ENCODE measurements at places on chromosomes 3 and 15.

GRCh38 chr3:13836658-13837587 lies 42.9 kb downstream of the WNT7A start:
- no peak for DNase-seq

- no peak for DNase-seq
Observed at GRCh38 chr15:69225355-69226022, 65.1 kb downstream of the GLCE start.

DNA sequence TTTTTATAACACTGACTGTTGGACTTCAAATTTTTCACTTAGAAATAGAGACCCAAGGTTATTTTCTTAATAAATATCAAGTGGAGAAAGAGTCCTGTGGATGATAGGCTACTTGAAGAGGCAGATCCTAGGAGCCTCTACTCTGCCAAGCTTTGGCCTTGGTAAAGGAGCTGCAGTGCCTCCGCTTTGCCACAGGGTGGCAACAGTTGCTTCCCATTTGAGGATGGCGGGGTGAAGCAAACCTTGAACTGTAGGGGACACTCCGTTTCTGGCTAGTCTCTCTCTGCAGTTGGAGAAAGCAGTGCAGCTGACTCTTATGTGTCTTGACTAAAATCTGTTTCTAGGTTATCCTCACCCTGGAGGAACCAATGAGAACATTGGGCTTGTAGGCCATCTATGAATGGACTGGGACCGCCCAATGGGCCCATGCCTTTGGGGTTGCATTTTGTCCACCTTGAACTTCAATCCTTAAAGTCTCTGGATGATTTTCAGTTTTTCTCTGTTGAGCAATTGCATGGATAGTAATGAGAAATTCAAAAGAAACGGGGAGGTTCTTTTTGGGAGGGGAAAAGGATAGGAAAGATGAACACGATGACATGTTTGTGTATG lies 9.8 kb downstream of the SCG5 start:
- DNase-seq, result peak; percentile 58

DNA sequence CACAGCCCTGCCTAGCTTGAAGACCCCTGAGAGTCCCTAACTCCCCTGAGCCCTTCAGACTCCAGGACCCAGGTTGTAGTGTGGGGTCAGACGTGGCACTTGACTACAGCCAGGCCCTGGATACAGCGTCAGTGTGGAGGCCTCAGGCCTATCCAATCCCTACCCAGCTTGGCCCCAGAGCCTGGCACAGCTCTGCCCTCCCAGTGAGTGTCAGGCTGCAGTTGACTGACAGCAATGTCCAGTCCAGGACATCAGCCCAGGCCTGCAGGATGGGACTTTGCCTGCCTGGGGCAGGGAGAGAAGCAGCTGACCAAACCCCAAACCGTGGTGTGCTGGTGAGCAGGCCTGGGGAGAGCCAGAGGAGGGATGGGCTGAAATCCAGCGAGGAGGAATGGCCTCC lies 27.3 kb downstream of the KLF13 start:
- DNase-seq, result no peak

- DNase-seq, result no peak
Observed at GRCh38 chr3:147301781-147302180, 104.6 kb downstream of the ZIC4 start.

DNA sequence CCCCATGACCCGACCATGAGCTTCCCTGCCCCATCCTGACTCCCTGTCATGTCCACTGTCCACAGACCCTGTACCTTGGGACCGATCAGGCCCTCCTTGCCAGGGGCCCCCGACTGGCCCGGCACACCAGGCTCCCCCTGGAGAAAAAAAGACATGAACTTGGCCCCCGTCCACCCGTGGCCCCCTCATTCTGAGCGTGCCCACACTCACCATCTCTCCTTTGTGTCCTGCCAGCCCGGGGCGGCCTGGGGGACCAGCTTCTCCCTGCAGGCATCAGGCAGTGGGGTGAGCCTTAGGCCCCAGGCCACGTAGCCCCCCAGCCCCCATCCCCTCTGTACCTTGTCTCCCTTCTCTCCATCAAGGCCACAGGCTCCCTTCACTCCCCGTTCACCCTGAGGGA lies 3.9 kb upstream of the UCN2 start:
- DNase-seq, result no peak

DNA sequence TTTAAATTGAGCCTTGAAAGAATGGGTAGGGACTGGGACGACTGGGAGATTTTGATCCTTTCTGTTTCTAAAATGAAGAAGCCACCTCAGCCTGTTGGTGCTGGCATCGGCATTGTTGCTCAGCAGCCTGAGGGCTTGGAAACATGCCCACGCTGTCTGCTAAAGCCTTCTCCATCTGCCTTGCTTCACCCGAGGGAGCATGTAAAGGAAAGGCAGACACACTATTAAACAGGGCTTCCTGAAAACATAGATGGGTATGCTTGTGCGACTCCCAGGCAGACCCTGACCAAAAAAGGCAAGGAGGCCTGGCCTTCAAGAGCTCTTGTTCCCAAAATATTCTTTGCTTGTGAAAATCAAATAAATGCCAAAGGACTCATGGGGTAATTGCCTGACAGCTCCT lies 84.2 kb upstream of the SLC4A7 start:
- DNase-seq, result no peak

- no peak for DNase-seq
Observed at GRCh38 chr3:133915685-133916658, 20.3 kb upstream of the RAB6B start.

DNA sequence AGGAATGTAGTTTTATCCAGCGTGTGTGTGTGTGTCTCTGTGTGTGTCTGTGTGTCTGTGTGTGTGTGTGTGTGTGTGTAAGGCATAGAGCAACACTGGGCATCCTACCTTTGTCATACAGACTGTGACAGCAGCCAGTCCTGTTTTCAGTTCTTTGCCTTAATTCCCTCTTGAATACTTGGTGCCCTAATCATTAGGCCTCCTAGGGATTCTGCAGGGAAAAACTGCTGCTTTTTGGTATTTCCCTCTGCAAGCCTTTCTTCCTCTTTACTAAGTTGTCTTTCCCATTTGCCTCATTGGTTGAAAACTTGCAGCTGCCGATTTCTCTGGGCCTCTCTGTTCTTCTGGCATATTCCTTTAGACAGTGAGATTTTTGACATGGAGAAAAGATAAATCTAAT lies 9.2 kb downstream of the SLC25A36 start:
- DNase-seq, result no peak

GRCh38 chr15:52232327-52232726 lies 41.1 kb upstream of the GNB5 start:
- DNase-seq, result no peak

- DNase-seq, result no peak
Observed at GRCh38 chr15:99423186-99424130, 142.3 kb upstream of the MEF2A start.

DNA sequence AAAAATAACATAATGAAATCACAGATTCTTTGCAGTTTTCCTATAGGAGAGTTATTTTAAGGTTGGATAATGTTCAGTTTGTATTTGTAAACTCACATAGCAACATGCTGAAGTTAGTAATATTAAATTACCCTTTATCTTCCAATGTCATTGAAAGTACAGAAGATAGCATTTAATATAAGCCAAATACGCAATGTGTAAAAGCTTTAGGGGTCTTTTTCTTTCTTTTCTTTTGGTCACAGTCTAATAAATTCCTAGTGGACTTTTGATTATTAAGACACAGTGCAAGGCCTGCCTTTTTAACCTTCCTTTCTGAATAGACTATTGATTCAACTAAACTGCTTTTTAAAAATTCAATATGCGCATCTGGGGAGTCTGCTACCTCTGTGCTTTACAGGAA lies 79.3 kb downstream of the OTOL1 start:
- no peak for DNase-seq

DNA sequence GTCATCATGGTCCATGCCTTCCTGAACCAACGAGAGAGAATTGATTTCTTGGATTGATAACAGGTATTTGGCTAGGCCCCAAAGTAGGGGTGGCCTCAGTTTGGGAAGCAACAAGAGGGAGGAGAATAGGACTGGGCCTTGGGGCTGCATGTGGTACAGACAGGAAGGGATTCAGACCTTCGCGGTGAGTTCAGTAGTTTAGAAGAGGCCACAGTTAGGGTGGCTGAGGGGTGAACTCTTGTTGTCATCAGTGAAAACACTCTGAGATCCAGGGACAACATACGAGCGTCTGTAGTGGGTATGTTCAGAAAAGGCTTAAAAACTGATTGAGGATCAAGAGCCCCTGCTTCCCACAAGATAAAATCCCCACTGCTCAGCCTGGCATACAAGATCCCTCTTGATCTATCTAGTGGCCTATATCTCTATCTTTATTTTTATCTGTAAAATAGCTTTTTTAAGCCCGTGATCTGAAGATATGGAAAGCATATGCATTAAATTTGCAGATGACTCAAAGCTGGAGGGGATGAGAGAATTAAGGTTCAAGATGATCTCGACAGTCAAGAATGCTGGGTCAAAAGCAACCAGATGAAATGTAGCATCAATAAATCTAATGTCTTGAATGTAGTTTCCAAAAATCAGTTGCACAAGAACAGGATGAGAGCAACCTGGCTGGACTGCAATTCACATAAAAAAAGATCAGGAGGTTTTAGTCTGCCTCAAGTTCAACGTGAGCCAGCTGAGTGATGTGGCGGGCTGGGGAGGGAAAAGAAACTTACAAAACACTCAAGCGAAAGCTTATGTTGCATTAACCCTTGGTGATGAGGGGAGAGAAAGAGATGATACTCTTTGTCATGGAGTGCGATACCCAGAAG lies 221.1 kb upstream of the TLE3 start:
- DNase-seq, result no peak

- DNase-seq, result no peak
Observed at GRCh38 chr15:28020644-28021043, 78.5 kb downstream of the OCA2 start.

GRCh38 chr15:47603026-47603425 lies 114.3 kb upstream of the SEMA6D start:
- no peak for DNase-seq

DNA sequence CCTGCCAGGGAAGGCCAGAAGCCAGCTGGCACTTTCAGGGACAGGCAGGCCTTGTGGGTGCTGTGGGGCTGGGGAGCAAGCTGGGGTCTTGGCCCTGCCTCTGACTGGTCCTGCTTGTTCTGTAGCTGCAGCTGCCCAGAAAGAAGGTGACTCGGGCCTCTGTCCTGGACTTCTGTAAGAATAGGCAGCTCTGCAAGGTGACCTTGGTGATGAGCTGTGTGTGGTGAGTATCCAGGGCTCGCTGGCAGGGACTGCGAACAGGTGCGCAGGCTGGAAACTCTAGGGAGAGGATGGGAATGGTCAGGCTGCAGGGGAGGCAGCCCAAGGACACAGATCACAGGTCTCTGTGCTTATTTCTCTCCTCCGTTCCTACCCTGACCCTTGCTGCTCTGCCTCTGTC lies 31.2 kb downstream of the SLC22A14 start:
- DNase-seq, result no peak

DNA sequence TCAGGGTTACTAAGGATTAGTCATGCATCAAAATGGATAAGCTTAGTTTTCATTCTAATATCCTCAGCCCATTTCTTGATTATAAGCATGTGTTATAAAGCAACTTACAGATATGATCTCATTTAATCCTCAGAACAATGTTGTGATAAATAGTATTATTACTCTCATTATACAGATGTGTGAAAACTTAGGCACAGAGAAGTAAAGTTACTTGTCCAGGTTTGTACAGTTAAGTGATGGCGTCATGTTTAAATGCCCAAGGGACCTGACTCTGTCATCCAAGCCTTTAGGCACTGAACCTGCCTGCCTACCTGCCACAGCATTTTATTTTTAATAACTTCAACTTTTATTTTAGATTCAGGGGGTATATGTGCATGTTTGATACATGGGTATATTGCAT lies 472.9 kb upstream of the SEMA6D start:
- no peak for DNase-seq

GRCh38 chr3:31740397-31740796 lies 207.7 kb downstream of the STT3B start:
- no peak for DNase-seq

DNA sequence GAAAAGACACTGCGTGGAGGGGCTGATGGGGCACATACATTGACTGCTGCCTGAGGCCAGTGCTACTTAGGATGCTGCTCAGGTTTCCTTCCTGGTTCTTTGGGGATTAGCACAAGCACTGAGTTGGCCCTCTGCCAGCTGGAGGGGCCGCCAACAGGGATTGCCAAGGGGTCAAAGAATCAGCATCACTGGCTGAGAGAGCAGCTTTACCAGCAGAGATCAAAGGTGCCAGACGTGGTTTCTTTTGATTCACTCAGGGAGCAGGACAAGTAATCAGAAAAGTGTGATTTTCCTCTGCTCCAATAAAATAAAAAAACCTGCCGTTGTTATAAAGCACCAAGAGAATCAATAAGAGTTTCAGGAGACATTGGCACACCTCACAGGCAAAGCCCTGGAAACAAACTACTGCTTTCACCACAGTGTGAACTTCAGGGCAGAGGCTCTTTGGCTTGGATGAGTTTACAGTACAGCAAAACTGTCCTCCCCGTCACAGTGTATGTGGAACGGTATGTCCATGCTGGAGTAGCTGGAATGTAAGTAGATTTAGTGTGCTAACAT lies 45.8 kb upstream of the FSIP1 start:
- no peak for DNase-seq

- DNase-seq, result no peak
Observed at GRCh38 chr3:25478964-25479726, 51.1 kb downstream of the RARB start.

- DNase-seq, result no peak
Observed at GRCh38 chr3:40035177-40035576, 225.8 kb downstream of the MYRIP start.

GRCh38 chr3:5675319-5675718 lies 487.8 kb downstream of the EDEM1 start:
- DNase-seq, result no peak

DNA sequence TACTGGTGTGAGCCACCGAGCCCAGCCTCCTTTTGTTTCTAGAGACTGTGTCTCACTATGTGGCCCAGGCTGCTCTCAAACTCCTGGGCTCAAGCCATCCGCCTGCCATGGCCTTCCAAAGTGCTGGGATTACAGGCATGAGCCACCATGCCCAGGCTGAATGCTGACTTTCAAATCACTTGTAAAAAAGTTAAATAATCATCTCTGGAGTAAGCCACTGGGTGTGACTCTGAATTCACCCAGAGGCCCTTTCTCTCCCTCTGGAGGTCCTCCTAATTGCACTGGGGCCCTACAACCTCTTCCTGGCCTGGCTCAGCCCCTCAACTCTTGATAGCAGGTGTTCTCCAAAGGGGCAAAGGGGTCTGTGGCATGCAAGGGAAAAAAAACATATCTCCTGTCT lies 54.8 kb downstream of the MEGF11 start:
- DNase-seq, result no peak

- DNase-seq, result no peak
Observed at GRCh38 chr15:68991723-68992122, 22.8 kb upstream of the NOX5 start.

DNA sequence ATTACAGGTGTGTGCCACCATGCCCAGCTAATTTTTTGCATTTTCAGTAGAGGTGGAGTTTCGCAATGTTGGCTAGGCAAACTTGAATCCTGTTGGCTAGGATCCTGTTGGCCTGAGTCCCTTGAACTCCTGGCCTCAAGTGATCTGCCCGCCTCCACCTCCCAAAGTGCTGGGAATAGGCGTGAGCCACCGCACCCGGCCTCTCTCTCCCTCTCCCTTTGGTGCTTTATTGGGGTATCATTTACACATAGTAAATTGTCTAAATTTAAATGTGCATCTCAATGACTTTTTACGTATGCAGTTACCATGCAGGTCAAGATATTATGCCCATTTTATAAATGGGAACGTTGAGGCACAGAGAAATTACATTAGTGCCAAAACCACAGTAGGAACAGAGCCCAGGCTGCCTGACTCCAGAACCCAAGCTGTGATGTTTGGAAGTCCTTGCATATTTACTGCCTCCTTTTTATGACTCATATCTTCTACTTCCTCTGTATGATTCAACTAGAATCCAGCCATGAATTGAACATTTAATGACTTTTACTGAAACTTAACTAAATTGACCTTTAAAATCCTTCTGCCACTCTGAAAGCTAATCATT lies 34.0 kb upstream of the RPP14 start:
- no peak for DNase-seq

- DNase-seq, result no peak
Observed at GRCh38 chr3:185813691-185814215, 11.1 kb downstream of the IGF2BP2 start.
